Bronchial epithelial cell (primary cell): ENCODE measurements at places on chromosomes 16 and 17. TPM values are rescaled to one million over a fixed set of nuclear protein-coding genes. Genes with fewer than 3 reads are reported as not detected.

- DNase-seq: no peak
Measured at GRCh38 chr17:50833510-50834428, 1.6 kb upstream of the WFIKKN2 start.

- no peak for DNase-seq
Measured at GRCh38 chr17:1928976-1929375, 96.2 kb downstream of the RTN4RL1 start.

DNA sequence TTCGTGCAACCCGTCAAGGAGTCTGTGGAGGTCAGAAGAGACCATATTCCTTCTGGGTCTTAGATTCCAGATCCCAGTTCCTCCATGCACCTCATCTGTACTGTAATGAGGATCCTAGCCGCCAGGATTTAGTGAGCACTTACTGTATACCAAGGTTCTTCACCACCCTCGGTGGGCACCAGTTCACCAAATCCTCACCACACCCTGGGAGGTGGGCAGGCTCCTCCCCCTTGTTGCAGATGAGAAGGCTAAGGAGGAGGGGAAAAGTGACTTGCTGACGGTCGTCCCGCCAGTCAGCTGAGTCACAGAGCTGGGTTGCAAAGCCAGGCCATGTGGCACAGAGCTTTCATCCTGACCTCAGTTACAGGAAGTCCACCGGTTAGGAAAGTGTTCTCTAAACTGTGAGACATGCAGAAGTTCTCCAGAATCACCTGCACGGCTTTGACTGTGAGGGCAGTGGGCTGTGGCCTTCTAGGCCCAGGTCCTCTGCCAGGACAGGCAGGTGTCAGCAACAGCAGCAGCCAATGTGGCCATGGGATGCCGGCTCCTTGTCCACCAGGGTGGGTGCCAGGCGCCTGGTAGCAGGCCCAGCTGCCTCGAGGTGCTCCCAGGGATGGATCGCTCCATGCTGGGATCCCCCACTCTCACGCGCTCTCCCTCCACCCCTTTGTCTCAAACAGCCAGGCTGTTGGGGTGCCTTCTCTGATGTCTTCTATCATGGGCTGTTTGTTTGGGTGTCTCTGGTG, 240.3 kb upstream of the GSE1 start:
- peak; percentile 78 for DNase-seq

- DNase-seq: no peak
Measured at GRCh38 chr17:82976982-82977488, 102.4 kb upstream of the METRNL start.

DNA sequence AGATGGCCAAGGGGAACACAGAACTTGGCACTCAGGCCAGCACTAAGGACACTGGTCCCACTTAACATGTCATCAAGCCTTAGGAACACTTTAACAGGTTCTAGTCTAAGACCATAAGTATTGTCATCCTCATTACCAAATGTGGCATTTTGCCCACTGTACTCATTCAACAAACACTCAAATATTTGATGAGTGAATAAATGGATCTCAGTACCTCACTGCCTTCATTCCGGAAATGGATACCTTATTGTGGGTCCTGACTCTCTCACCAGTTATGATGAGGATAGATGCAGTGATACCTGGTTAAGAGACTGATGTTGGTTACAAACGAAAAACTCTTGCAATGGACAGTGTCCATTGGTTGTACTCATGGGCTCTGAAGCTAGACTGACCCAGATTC, 455.2 kb upstream of the DYNLRB2 start:
- peak; percentile 91 for DNase-seq

DNA sequence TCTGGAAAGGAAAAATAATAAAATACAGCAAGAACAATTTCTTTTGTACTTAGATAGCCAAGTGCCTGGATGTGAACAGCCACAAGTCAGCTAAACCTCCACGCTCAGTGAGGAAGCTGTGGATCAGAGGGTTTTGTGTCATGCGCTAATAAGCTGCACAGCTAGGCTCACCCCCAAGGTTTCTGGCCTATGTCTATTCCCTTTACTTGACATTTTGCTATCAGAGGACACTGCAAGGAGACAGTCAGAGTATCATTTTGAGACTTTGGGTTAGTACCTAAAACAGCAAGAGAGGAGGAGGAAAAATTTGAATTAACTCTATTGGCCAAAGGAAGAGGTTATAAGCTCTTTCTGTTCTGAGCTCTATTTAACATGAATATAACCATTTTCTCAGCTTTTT, 139.3 kb downstream of the KCNJ2 start:
- DNase-seq: no peak

- no peak for DNase-seq
Measured at GRCh38 chr17:27218719-27219488, 75.0 kb upstream of the WSB1 start.

DNA sequence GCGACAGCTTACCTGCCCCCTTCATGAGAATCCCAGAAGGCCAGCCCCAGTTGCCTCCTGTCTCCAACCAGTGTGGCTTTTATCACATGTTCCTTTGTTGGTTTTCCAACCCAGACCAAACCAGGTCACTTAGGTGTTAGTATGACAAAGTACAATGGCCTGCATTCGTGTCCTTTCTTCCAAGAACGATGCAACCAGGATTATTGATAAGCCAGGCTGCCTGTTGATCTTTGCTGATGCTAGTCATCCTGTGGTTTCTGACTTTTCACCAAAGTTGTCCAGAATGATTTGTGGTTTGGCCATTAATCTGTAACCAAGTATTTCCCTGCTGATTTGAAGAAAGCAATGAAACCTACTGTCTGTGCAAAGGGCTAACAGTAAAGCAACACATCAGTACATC, 191.4 kb downstream of the CYLD start:
- no peak for DNase-seq

GRCh38 chr17:79654960-79655382, 44.1 kb upstream of the RBFOX3 start:
- no peak for DNase-seq

DNA sequence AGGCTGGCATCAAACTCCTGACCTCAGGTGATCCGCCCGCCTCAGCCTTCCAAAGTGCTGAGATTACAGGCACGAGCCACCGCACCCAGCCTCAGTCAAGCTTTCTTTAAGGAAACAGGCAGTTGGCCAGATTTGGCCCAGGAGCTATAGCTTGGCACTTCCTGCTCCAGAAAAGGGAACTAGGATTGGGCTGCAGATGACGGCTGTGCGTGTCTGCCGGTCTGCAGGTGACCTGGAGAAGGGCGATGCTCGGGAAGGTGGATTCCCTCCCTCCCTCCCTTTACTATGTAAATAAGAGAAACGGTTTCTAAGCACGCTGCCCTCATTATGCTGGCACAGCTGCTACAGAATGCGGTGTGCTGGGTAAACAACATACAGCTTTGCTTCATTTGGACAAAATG, 215.9 kb downstream of the RPTOR start:
- peak; percentile 61 for DNase-seq

GRCh38 chr16:11613381-11614303, 26.9 kb upstream of the LITAF start:
- peak; percentile 97 for DNase-seq

- no peak for DNase-seq
Measured at GRCh38 chr17:1077581-1077985, 80.7 kb downstream of the TIMM22 start.

- no peak for DNase-seq
Measured at GRCh38 chr17:80969674-80970043, 22.0 kb upstream of the CHMP6 start.

GRCh38 chr17:65222214-65222738, 85.1 kb downstream of the RGS9 start:
- peak; percentile 19 for DNase-seq

DNA sequence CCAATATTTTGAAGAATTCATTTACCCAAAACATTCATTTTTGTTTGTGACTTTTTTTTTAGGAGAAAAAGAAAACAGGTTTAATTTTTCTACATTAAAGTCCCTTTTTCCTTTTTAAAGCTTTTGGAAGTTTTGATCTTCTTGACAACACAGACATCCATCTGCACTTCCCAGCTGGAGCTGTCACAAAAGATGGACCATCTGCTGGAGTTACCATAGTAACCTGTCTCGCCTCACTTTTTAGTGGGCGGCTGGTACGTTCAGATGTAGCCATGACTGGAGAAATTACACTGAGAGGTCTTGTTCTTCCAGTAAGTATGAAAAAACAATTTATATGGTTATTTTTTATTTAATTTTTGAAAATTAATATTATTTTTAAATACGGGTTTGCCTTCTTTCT, 37.2 kb downstream of the SIAH1 start:
- no peak for DNase-seq

GRCh38 chr17:14302091-14302430, 1.2 kb downstream of the HS3ST3B1 start:
- DNase-seq: no peak

- no peak for DNase-seq
Measured at GRCh38 chr17:28076144-28076543, 33.7 kb downstream of the NLK start.

GRCh38 chr17:10033449-10033848, 128.4 kb upstream of the RCVRN start:
- no peak for DNase-seq

DNA sequence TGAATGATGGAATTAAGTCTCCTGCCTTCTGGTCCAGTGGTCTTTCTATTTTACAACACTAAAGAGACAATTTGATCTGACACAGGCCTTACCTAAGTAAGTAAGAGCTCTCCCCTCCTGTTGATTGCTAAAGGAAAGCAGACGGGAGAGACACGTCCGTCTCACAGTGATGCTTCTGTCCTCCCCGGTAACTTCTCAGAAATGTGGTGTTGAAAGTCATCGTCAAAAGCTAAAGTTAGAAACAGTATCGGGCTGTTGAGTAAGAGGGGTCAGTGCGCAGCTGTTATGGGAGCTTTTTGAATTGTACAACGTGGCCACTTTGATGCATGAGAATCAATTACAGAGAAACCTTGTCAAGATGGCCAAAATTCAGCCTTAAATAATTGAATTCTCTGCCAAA, 1.9 kb upstream of the RBFOX1 start:
- no peak for DNase-seq

DNA sequence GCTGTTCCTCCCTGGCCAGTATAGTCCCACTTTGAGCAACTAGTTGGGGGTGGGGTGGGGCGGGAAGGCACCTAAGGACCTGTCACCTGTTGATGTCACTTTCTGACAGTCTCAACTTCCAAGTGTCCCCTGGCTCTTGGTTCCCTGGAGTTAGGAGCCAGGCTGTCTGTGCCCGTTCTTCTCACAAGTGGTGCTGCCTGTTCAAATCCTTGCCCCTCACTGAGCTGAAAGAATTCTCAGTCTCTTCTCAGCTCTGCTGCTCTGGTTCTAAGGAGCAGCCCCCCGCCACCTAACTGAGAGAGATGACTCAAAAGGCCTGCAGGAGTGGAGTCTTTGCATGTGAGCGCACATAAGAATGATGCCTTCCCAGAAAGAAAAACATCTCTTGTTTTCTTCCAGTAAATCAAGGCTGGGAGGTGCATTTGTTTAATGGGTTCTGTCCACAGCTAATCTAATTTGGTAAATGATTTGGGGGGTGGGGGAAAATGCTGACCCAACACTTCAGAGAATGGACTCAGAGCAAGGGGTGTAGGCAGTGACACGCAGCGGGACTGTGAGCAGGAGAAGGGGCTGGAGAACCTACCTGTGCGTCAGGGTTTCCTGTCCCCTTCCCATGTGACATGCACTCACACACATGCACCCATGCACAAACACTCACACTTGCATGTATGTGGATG, 78.2 kb upstream of the NLRP1 start:
- DNase-seq: no peak

GRCh38 chr16:49889725-49890397, 33.9 kb upstream of the ZNF423 start:
- DNase-seq: peak; percentile 20

The KRT24 gene
- 1.6 and 9.1 TPM in 2 replicates for total RNA-seq

The OR1F1 gene
- not detected in 2 replicates for total RNA-seq

The SLC5A2 gene
- total RNA-seq: under 0.01 TPM in 1 of 2 replicates, not detected in the other

The CTRB2 gene
- total RNA-seq: not detected in 2 replicates

The SYNGR3 gene
- 2.9 and 5.2 TPM in 2 replicates for total RNA-seq

The PRSS21 gene
- total RNA-seq: 2.8 and 4.5 TPM in 2 replicates

The HOXB13 gene
- not detected in 2 replicates for total RNA-seq

The SLC6A2 gene
- 0.26 and 0.38 TPM in 2 replicates for total RNA-seq

The LLGL1 gene
- 20.0 and 23.2 TPM in 2 replicates for total RNA-seq
